ENCODE measurements at places on chromosomes 13 and 19. TPM values are rescaled to one million over a fixed set of nuclear protein-coding genes. Genes with fewer than 3 reads are reported as not detected.

DNA sequence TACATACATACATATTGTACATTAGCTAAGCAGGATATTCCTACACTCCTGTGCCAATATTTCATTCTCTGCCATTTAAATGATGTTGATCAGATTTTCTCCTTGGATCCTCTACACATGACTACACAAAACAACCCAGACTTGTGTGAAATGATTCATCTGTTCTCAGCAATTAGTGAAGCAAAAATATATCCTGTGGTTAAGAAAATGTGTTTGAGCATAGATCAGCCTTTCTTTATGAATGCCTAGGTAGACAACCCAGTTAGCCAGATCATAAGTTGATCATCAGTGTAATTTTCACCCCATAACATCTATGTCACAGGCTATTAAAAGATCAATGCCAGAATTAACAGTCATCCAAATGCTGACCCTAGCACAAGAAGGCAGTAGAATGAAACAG, 275.2 kb upstream of the EDNRB start:
- H3K4me1 ChIP-seq: no peaks in the 10 kb centered on the region
- H3K36me3 ChIP-seq: no peaks in the 10 kb centered on the region
- H3K4me3 ChIP-seq: no peak overlapping the region
- no peak overlapping the region for H3K27ac ChIP-seq
- no peak for DNase-seq

GRCh38 chr13:94495806-94496205, 16.3 kb upstream of the DCT start:
- H3K27me3 ChIP-seq: no peaks in the 10 kb centered on the region
- DNase-seq: no peak
- H3K36me3 ChIP-seq: no peaks in the 10 kb centered on the region
- H3K27ac ChIP-seq: no peak overlapping the region
- no peak overlapping the region for H3K4me3 ChIP-seq

GRCh38 chr19:16031872-16032200, 44.5 kb upstream of the TPM4 start:
- H3K4me1 ChIP-seq: no peaks in the 10 kb centered on the region
- H3K27me3 ChIP-seq: no peaks in the 10 kb centered on the region
- H3K36me3 ChIP-seq: no peaks in the 10 kb centered on the region
- DNase-seq: no peak
- no peak overlapping the region for H3K4me3 ChIP-seq

DNA sequence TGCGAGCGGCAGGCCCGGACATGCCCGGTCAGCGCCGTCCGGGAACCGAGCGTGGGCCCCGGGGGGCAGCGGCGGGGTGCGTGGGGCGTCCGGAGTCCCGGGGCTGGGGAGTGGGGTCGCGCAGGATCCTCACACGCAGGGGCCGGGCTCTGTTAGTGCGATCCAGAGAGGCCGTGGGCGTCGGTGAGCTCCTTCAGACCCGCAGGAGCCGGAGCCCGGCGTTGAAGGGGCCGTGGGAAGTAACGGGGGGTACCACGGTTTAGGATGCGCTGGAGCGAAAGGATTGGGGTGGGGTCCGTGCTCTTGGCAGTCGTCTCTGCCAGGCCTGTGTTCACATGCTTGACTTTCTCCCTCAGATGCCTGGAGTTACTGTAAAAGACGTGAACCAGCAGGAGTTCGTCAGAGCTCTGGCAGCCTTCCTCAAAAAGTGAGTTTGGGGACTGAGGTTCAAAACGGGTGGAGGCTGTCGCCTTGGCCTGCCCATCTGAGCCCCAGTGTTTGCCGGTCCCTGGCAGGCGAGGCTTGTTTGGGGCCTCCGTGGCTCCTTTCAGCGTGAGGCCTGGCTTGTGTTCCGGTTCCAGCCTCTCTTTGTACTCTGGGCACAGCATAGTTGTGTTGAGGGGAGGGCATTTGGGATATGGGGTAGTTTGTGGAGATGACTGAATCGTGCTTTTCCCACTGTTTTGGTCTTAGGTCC, 512 bp downstream of the RPS19 start:
- peak overlapping the region; percentile 96 for H3K27ac ChIP-seq
- H3K4me1 ChIP-seq: peaks cover 57% of the 10 kb centered on the region
- no peak for DNase-seq

DNA sequence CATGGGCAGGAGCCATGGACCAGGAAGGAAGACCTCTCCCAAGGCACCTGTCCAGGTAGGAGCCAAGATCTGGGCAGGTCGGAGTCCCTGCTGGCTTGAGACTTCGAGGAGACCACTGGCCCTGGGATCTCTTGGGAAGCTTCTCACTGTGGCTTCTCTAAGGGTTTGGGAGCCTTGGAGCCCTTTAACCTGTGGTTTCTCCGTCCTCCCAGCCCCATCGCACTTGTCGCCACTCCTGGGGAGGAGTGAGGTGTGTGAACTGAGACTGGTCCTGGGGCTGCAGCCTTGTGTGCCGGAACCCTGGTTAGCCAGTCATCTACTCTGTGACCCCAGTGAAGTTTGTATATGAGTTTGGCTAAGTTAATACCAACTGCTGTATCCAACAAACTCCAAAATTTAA, 8.2 kb downstream of the ZNF805 start:
- no peak overlapping the region for H3K4me3 ChIP-seq
- H3K27me3 ChIP-seq: no peaks in the 10 kb centered on the region
- no peak for DNase-seq
- H3K4me1 ChIP-seq: no peaks in the 10 kb centered on the region

Gene ALOX5AP
- total RNA-seq: 53.7 TPM
